DND-41 (cell line): ENCODE measurements at places on chromosomes 16 and 17.

- no peak for DNase-seq
Measured at GRCh38 chr16:27547134-27547533, 2.6 kb downstream of the GTF3C1 start.

GRCh38 chr16:68005786-68006286, 6.6 kb upstream of the DPEP2 start:
- no peak for DNase-seq

GRCh38 chr17:52159246-52160135, 977 bp upstream of the CA10 start:
- no peak for DNase-seq

GRCh38 chr17:17987187-17987896, 14.7 kb downstream of the DRC3 start:
- no peak for DNase-seq

GRCh38 chr16:61364990-61365389, 671.2 kb downstream of the CDH8 start:
- DNase-seq = no peak

DNA sequence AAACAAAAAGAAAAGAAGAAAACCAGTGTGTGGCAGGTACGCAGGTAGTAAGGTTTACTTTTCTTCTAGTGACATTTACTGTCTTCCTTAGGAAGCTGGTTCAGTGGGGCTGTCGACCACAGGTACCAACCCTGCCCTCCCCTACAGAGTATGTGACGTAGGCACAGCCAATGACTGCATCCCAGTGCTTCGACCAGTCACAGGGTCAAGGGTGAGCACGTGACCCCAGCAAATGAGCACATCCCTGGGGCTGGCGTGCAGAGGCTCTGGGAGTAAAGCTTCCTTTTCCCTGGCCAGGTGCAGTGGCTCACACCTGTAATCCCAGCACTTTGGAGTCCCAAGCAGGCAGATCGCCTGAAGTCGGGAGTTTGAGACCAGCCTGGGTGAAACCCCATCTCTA, 38.9 kb upstream of the PLCG2 start:
- no peak for DNase-seq
